ENCODE measurements at places on chromosomes 5 and 9.

- H3K27ac ChIP-seq: no peak overlapping the region
- no peak overlapping the region for H3K4me3 ChIP-seq
- H3K27me3 ChIP-seq: no peaks in the 10 kb centered on the region
- no peaks in the 10 kb centered on the region for H3K36me3 ChIP-seq
- H3K4me1 ChIP-seq: peaks cover 8% of the 10 kb centered on the region
Measured at GRCh38 chr5:56543441-56544388, 271.6 kb upstream of the MAP3K1 start.

DNA sequence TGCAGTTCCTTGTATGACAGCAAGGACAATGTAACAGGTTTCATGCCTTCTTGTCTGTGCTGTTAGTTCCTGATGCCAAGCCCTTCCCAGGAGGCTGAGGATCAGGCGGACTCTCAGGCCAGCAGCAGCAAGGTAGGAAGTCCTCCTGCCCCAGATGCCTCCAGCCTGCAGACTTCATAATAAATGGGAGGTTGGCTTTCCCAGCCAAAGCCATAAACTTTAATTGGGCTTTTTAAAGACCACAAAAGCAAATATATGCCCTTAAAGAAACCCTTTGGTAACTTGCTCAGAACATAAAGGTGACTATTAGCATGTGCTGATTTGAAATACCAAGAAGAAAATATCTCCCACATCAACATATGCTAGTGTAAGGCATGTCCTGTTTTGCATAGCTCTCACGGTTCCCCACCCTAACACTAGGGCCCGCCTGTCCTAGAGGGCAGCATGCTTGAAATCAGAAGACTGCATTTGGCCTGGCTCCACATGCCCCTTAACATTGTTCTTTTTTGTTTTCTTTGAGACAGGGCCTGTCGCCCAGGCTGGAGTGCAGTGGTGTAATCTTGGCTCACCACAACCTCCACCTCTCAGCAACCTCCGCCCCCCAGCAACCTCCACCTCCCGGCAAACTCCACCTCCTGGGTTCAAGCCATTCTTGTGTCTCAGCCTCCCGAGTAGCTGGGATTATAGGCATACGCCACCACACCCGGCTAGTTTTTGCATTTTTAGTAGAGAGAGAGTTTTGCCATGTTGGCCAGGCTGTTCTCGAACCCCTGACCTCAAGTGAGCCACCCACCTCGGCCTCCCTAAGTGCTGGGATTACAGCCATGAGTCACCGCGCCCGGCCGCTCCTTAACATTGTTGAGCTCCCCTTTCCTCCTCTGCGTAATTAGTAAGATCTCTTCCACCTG, 44.6 kb upstream of the FCN1 start:
- no peaks in the 10 kb centered on the region for H3K4me1 ChIP-seq
- no peaks in the 10 kb centered on the region for H3K27me3 ChIP-seq
- DNase-seq: no peak
- no peak overlapping the region for H3K27ac ChIP-seq
- no peak overlapping the region for H3K4me3 ChIP-seq

- H3K27me3 ChIP-seq: no peaks in the 10 kb centered on the region
- no peak overlapping the region for H3K4me3 ChIP-seq
- no peaks in the 10 kb centered on the region for H3K4me1 ChIP-seq
Measured at GRCh38 chr5:5221724-5222123, 81.6 kb downstream of the ADAMTS16 start.

DNA sequence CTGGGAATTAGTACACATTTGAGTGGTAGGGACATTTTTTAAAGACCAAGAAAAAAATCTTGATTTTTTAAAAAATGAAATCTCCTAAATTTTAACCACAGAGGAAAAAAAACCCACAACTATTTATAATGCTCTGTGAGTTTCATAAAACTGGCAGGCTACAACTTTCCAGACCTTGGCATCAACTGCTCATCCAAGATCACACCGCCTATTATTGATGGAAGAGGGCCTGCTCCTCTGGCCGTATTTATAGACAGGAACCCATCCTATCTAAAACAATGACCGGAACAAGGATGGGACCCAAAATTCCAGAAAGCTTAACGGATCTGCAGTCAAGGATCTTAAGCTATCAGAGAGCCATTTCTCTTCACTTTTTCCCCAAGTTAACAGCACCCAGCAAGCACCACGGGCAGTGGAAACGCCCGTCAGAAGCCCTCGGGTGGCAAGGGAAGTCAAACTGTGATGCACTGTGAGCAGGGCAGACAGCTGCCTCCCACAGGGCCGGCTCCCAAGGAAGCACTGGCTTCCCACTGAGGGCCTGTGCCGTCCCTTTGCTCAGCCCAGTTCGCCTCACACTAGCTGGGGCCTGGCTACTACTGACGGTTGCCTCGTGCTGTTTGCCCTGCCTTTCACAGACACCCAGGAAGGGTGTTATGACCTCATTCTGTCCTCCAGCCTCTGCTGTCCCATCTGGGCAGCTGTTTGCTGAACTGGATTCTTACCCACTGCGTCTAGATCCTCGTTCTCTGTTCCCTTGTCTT, 62.8 kb downstream of the CDC14B start:
- H3K27ac ChIP-seq: no peak overlapping the region
- no peak overlapping the region for H3K4me3 ChIP-seq
- no peak for DNase-seq
- no peaks in the 10 kb centered on the region for H3K4me1 ChIP-seq

GRCh38 chr9:105510024-105510423, 47.9 kb upstream of the FKTN start:
- no peaks in the 10 kb centered on the region for H3K36me3 ChIP-seq
- no peaks in the 10 kb centered on the region for H3K4me1 ChIP-seq
- H3K27me3 ChIP-seq: no peaks in the 10 kb centered on the region
- H3K4me3 ChIP-seq: no peak overlapping the region
- no peak overlapping the region for H3K27ac ChIP-seq
- no peak for DNase-seq

- H3K27ac ChIP-seq: no peak overlapping the region
- no peak for DNase-seq
- no peaks in the 10 kb centered on the region for H3K36me3 ChIP-seq
- no peaks in the 10 kb centered on the region for H3K4me1 ChIP-seq
Measured at GRCh38 chr5:38650540-38650939, 94.1 kb upstream of the LIFR start.

GRCh38 chr9:92808726-92809451, 44.3 kb upstream of the BICD2 start:
- no peaks in the 10 kb centered on the region for H3K36me3 ChIP-seq
- peak; percentile 75 for DNase-seq
- peak overlapping the region; percentile 39 for H3K4me3 ChIP-seq
- H3K27me3 ChIP-seq: peaks cover 63% of the 10 kb centered on the region

DNA sequence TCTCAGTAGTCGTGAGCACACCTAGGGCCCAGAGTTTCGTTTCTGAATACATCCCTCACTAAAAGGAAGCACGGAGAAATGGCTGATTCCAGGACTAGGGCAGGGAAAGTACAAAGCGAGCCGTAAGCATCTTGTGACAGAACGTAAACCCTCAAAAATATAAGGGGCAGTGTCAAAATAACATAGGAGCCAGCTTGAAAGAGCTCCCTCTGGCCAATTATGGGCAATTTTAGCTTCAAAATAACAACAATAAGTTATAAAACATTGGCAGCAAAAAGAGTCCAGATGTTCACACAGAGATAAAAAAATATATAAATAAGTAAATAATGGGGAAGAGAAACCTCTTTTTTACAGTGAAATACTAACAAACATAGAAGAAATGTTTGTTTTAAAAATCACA, 18.5 kb upstream of the GLIS3 start:
- no peaks in the 10 kb centered on the region for H3K36me3 ChIP-seq
- H3K4me3 ChIP-seq: no peak overlapping the region
- H3K4me1 ChIP-seq: no peaks in the 10 kb centered on the region
- H3K27ac ChIP-seq: no peak overlapping the region
- H3K27me3 ChIP-seq: no peaks in the 10 kb centered on the region
- no peak for DNase-seq

DNA sequence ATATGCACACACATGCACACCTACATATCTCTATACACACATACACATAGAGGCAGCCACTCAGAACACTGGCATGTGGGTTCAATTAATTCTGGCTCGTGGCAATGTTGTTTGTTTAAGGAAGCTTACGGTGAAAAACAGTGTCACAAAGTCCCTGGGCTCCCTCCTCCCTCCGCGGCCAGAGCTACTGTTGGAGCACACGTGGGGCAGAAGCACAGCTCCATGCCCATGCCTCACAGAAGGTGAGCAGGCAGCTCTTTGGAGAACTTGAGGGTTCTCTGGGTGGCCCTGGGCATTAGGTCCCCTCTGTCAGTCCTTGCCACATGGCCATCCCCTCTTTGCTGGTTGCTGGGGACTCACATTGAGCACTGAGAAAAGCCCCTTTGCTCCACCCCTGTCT, 107.5 kb downstream of the GADD45G start:
- DNase-seq: no peak
- H3K36me3 ChIP-seq: no peaks in the 10 kb centered on the region
- no peak overlapping the region for H3K27ac ChIP-seq
- H3K27me3 ChIP-seq: no peaks in the 10 kb centered on the region
- H3K4me3 ChIP-seq: no peak overlapping the region

DNA sequence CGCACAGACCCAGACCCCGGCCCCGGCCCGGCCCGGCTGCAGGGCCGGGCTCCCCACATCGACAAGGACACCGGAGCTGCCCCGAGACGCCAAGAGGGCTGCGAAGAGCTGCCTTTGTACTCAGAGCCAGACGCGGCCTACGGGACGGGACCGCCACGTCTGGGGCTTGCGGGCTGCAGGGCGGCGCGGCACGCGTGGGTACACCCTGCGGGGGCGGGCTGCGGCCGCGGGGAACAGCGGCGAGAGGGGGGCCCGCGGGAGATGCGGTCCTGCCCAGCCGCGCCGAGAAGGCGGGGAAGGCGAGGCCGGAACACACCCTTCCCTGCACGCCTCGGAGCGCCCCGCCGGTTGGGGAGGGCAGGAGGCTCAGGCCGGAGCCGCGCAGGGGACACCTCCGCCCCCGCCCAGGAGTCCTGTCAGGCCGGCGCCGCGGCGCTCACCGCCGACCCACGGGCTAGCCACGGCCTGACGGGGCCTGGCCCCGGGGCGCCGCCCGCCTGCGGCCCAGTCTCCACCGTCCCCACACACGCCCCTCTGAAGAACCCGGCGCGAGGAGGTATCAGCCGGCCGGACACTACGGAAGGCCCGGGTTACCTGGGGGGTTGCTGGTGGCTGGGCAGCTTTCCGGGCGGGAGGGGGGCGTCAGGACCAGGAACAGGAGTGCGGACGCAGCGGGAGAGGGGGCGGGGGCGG, 478 bp downstream of the RAB14 start:
- H3K27me3 ChIP-seq: no peaks in the 10 kb centered on the region
- H3K4me1 ChIP-seq: peaks cover 35% of the 10 kb centered on the region
- no peak for DNase-seq
- H3K36me3 ChIP-seq: no peaks in the 10 kb centered on the region

DNA sequence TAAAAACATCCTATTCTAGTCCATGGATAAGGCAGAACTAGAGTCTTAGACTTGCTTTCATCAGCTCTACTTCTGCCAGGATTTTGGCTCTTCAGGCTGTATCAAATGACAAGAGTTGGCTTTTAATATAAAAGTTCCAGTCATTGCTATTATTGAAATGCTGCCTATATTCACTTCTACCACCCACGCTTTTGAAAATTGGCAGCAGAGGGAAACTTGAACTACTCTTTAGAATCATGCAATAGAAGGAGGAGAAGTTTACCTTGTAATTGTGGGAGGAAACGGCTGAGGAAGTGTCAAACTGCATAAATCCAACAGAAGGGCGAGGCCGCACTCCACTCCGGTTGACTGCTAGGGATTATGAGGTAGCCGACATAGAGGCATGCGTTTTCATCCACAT, 122.6 kb upstream of the BASP1 start:
- no peak for DNase-seq
- H3K4me3 ChIP-seq: no peak overlapping the region
- H3K27me3 ChIP-seq: no peaks in the 10 kb centered on the region
- H3K27ac ChIP-seq: no peak overlapping the region
- no peaks in the 10 kb centered on the region for H3K4me1 ChIP-seq
- H3K36me3 ChIP-seq: no peaks in the 10 kb centered on the region

- H3K27me3 ChIP-seq: no peaks in the 10 kb centered on the region
- peak overlapping the region; percentile 97 for H3K27ac ChIP-seq
- DNase-seq: peak; percentile 40
- H3K36me3 ChIP-seq: no peaks in the 10 kb centered on the region
Measured at GRCh38 chr5:138354926-138355378, 2.5 kb downstream of the KDM3B start.

DNA sequence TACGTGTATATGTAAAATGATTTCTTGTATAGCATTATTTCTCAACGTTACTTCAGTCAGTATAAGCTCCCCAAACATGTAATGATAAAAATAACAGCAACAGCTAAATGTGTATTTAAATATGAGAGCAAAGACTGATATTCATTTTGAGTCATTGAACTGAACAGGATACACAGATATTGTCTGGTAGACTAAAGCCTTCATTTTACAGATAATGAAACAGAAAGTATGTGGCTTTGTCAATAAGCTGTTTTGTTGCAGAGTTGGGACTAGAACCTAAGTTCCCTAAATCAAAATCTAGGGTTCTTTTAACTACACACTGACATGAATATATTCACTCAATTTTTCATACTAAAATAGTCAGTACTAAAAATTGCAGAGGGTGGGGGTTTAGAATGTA, 80.4 kb upstream of the MARCHF11 start:
- no peaks in the 10 kb centered on the region for H3K36me3 ChIP-seq
- no peak overlapping the region for H3K27ac ChIP-seq
- DNase-seq: no peak
- no peaks in the 10 kb centered on the region for H3K27me3 ChIP-seq
- H3K4me1 ChIP-seq: no peaks in the 10 kb centered on the region

DNA sequence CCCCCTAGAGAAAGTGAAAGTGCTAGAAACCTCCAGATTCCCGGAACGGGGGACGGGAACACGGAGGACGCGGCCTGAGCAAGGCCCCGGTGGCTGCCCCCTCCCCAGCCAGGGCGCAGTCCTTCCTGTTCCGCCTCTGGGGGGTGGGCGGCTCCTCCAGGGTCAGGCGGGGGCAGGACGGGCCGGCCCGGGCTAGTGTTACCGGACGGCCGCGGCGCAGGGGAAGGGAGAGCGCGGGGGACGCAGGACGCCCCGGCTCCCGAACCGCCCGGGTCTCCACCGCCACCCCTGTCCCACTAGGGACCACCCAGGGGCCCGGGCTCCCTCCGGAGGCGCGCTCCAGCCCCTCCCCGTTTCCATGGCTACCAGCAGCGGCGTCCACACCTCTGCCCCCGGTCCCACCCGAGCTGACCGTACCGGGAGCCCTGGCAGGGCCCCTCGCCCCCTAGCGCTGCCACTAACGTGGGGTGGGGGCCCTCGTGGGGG, 579 bp downstream of the SLC12A7 start:
- H3K27me3 ChIP-seq: peaks cover 6% of the 10 kb centered on the region
- H3K4me3 ChIP-seq: peak overlapping the region; percentile 78
- DNase-seq: no peak
- no peaks in the 10 kb centered on the region for H3K36me3 ChIP-seq
- peaks cover 38% of the 10 kb centered on the region for H3K4me1 ChIP-seq

DNA sequence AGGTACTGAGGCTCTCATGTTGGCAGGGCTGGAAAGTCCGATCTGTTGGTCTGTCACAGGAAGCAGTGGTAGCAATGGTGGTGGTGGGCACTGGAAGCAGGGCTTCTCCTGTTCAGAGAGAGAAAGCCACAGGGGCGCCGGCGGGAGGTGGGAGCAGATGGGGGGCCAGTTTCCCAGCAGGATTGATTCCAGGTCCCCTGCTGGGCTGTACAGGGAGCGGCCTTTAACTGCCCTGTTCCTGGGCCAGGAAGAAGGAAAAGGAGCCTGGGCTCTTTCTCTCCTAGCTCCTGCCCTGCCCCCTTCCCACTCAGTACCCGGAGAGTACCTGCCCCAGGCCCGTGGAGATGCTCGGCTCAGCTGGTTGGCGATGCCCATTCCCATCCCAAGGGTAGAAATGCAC, 2.6 kb upstream of the DAB2IP start:
- no peak for DNase-seq
- no peak overlapping the region for H3K27ac ChIP-seq
- peaks cover 28% of the 10 kb centered on the region for H3K4me1 ChIP-seq
- no peak overlapping the region for H3K4me3 ChIP-seq
- peaks cover 43% of the 10 kb centered on the region for H3K27me3 ChIP-seq

All from B cell (primary cell).